ENCODE measurements at places on chromosomes 4 and X. TPM values are rescaled to one million over a fixed set of nuclear protein-coding genes. Genes with fewer than 3 reads are reported as not detected.

DNA sequence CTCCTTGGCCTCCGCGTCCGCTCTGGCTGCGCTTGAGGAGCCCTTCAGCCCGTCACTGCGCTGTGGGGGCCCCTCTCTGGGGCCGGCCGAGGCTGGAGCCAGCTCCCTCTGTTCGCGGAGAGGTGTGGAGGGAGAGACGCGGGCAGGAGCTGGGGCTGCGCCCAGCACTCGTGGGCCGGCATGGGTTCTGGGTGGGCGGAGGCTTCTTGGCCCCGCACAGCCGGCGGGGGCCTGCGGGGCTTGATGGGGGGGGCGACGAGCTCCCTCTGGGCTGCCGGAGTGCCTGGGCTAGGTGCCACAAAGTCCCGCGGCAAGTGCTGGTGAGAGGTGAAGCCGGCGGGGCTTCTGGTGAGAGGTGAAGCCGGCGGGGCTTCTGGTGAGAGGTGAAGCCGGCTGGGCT, 61.9 kb downstream of the ANKRD50 start:
- H3K27me3 ChIP-seq: no peaks in the 10 kb centered on the region
- no peak for DNase-seq
- no peak overlapping the region for H3K27ac ChIP-seq
- H3K4me1 ChIP-seq: no peaks in the 10 kb centered on the region

DNA sequence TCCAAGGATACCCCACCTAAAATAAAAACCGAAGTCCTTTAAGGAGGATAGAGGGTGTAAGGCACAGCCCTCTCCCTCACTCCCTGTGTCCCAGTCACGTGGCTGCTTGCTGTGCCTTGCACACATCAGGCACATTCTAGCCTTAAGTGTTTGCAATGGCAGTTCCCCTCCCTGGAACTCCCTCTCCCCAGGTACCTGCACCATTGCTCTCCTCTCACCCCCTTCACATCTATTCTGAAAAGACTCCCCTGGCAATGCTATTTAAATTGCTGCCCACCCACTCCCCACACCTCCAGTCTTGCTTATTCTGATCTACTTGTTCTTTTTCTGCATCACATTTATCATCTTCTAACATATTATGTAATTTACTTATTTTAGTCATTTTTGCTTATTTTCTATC, 91.6 kb upstream of the LNX1 start:
- H3K4me3 ChIP-seq: no peak overlapping the region
- no peak for DNase-seq
- H3K4me1 ChIP-seq: no peaks in the 10 kb centered on the region
- H3K36me3 ChIP-seq: no peaks in the 10 kb centered on the region

DNA sequence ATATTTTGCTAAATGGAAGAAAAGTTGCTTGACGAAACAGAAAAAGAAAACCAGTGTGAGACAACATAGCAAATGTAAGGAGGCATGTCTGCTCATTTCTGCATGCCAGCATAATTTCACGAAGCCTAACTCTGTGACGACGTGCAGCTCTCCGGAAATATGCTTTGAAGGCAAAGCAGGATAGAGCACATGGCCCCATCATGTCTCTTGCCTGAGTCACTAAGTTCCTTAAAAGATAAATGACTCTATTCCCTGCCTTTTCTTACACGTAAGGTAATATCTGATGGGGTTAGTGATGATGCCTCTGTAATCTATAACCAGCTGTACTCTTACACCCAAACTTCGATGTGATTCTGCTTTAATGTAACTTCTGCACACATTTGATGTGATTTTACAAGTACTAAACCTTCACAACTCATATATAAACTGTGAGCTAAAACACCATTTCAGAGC, 64.5 kb downstream of the ANXA3 start:
- H3K4me3 ChIP-seq: no peak overlapping the region
- no peaks in the 10 kb centered on the region for H3K4me1 ChIP-seq
- no peaks in the 10 kb centered on the region for H3K36me3 ChIP-seq
- H3K27ac ChIP-seq: no peak overlapping the region

- H3K27me3 ChIP-seq: no peaks in the 10 kb centered on the region
- no peak overlapping the region for H3K27ac ChIP-seq
- no peaks in the 10 kb centered on the region for H3K36me3 ChIP-seq
- peaks cover 9% of the 10 kb centered on the region for H3K4me1 ChIP-seq
- peak; percentile 53 for DNase-seq
- H3K4me3 ChIP-seq: peak overlapping the region; percentile 98
These were observed 2.3 kb downstream of the LRBA start for GRCh38 chr4:151012820-151013219.

DNA sequence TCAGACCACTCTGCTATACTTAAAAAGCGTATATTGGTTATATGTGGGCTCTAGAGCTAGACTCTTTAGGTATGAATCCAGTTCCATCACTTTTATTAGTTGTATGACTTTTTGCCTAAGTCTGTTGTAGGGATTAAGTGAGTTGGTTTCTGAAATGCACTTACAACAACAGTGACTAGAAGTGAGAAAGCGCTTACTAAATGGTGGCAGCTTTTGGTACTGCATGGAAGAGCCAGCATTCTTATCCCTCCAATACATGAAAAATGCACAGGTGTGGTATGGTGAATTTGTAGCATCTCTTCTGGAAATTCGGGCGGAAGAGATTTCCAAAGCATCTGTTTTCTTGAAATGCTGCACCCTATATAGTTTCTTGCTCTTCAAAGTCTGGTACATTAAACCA, 117.1 kb downstream of the SPANXA1 start:
- no peak overlapping the region for H3K27ac ChIP-seq
- no peaks in the 10 kb centered on the region for H3K27me3 ChIP-seq
- DNase-seq: no peak
- no peak overlapping the region for H3K4me3 ChIP-seq
- no peaks in the 10 kb centered on the region for H3K36me3 ChIP-seq
- H3K4me1 ChIP-seq: no peaks in the 10 kb centered on the region

GRCh38 chr4:186067757-186068385, 1.1 kb upstream of the TLR3 start:
- no peaks in the 10 kb centered on the region for H3K36me3 ChIP-seq
- peak; percentile 79 for DNase-seq
- H3K27me3 ChIP-seq: no peaks in the 10 kb centered on the region
- H3K4me1 ChIP-seq: peaks cover 16% of the 10 kb centered on the region
- peak overlapping the region; percentile 54 for H3K4me3 ChIP-seq
- H3K27ac ChIP-seq: peak overlapping the region; percentile 76

- DNase-seq: no peak
- H3K27me3 ChIP-seq: no peaks in the 10 kb centered on the region
- H3K36me3 ChIP-seq: no peaks in the 10 kb centered on the region
- H3K4me1 ChIP-seq: no peaks in the 10 kb centered on the region
- no peak overlapping the region for H3K4me3 ChIP-seq
These were observed 11.3 kb downstream of the SMIM10L2A start for GRCh38 chrX:135432881-135433521.

- peak; percentile 76 for DNase-seq
- no peaks in the 10 kb centered on the region for H3K36me3 ChIP-seq
- peaks cover 6% of the 10 kb centered on the region for H3K4me1 ChIP-seq
- H3K27me3 ChIP-seq: peaks cover 24% of the 10 kb centered on the region
- no peak overlapping the region for H3K27ac ChIP-seq
These were observed 36.1 kb upstream of the IQSEC2 start for GRCh38 chrX:53317365-53318069.

DNA sequence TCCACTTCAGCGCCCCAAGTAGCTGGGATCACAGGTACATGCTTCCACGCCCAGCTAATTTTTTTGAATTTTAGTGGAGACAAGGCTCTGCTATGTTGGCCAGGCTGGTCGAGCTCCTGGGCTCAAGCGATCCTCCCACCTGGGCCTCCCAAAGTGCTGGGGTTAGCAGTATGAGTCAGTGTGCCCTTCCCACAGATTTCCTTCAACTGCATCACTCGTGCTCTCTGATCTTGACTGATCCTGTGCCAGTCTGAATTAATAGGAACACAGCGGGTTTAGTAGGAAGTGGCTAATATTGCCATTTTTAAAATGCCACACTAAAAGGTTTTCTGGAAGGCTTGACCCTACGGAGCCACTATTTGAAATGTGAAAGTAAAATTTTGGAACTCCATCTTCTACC, 4.3 kb upstream of the SHROOM2 start:
- peaks cover 18% of the 10 kb centered on the region for H3K27me3 ChIP-seq
- DNase-seq: no peak
- H3K27ac ChIP-seq: no peak overlapping the region

DNA sequence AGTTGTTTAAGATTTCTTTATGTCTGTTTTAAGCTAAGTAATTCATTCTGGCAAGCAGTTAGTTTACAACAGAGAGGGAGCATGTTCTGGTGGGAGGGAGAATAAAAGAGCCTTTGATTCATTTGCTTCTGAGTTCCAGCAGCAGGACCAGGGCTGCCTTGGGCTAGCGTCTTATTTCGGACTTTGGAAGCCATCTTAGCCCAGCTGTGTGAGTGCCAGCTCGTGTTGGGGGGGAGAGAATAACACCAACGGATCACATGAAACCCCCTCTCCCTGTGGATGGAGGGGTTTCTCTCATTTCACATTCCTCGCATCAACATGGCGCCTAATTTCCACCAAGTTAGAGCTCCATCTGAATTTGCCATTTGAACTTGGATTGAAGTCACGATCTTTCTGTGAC, 7.4 kb downstream of the GAB1 start:
- peaks cover 30% of the 10 kb centered on the region for H3K4me1 ChIP-seq
- peak overlapping the region; percentile 65 for H3K27ac ChIP-seq
- H3K27me3 ChIP-seq: no peaks in the 10 kb centered on the region
- H3K36me3 ChIP-seq: no peaks in the 10 kb centered on the region
- H3K4me3 ChIP-seq: no peak overlapping the region

DNA sequence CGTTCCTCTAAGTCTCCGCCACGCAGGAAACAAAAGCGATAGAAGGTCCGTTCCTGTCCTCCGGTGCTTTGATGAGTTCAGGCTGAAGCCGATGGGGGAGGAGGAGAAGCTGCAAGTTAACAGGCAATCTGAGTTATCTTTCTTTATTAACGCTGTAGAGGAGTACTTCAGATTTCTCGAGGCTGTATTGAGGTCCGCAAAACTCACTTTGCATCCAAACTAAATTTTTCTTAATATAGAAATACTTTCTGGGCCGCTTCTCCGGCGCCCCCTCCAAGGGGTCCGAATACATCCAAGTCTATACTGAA, 395 bp upstream of the SOWAHB start:
- H3K27ac ChIP-seq: peak overlapping the region; percentile 90
- H3K27me3 ChIP-seq: peaks cover 46% of the 10 kb centered on the region
- peaks cover 33% of the 10 kb centered on the region for H3K4me1 ChIP-seq
- peak overlapping the region; percentile 76 for H3K4me3 ChIP-seq
- DNase-seq: no peak
- H3K36me3 ChIP-seq: no peaks in the 10 kb centered on the region

DNA sequence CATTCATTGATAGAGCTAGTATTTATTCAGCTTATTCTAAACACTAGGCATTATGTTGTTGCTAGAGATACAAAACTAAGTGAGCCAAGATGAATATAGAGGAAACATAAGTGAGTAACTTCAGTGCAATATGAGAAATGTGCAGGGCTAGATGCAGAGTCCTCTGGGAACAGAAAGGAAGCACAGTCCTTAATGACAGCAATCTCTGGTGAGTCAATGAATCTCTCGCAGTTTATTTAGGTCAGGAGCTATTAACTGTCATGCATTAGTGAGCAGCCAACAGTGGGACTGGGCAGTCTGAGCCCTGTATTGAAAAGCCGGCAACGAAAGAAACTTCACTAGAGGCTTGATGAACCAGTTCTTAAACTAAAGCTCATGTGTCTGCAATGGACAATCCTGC, 598.1 kb upstream of the MAGEB2 start:
- H3K27ac ChIP-seq: no peak overlapping the region
- H3K4me3 ChIP-seq: no peak overlapping the region
- H3K4me1 ChIP-seq: no peaks in the 10 kb centered on the region
- H3K36me3 ChIP-seq: no peaks in the 10 kb centered on the region
- peak; percentile 3 for DNase-seq
- H3K27me3 ChIP-seq: no peaks in the 10 kb centered on the region

- H3K4me1 ChIP-seq: peaks cover 10% of the 10 kb centered on the region
- no peaks in the 10 kb centered on the region for H3K36me3 ChIP-seq
- no peak for DNase-seq
- H3K4me3 ChIP-seq: no peak overlapping the region
- H3K27me3 ChIP-seq: no peaks in the 10 kb centered on the region
- H3K27ac ChIP-seq: no peak overlapping the region
These were observed 22.5 kb downstream of the PTTG2 start for GRCh38 chr4:37982736-37983135.

DNA sequence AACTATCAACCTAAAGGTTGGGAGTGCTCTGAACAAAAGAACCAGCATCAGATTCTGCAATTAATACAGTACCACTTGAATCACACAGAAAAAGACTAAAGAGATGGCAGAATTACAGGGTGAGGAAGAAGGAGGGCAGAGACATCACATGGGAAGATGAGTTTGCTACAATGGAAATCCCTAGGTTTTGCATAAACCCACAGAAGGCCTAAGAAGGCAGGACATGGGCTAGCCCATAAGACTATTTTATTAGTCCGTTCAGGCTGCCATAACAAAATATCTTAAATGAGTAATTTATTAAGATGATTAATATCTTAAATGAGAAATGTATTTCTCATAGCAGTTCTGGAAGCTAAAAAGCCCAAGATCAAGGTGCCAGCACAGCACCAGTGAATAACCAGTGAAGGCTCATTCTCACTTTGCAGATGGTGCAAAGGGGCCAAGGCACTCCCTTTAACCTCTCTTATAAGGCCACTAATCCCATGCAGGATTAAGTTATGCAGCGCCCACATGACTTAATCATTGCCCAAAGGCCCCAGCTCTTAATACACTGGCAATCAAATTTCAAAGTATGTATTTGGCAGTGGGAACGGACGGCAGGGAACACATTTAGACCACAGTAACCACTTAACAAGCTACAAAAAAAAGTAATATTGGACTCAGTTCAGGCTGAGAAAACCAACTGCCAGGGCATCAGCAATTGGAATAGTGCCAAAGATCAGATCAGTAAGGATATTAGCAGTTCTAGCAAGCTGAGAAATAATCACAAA, 47.6 kb upstream of the NEUROG2 start:
- no peaks in the 10 kb centered on the region for H3K27me3 ChIP-seq
- no peak overlapping the region for H3K4me3 ChIP-seq
- H3K4me1 ChIP-seq: no peaks in the 10 kb centered on the region
- DNase-seq: no peak

- no peaks in the 10 kb centered on the region for H3K27me3 ChIP-seq
- no peak overlapping the region for H3K4me3 ChIP-seq
- H3K36me3 ChIP-seq: no peaks in the 10 kb centered on the region
- peaks cover 3% of the 10 kb centered on the region for H3K4me1 ChIP-seq
- DNase-seq: no peak
- no peak overlapping the region for H3K27ac ChIP-seq
These were observed 1.4 kb downstream of the SPATA4 start for GRCh38 chr4:176193938-176194337.

- no peak overlapping the region for H3K27ac ChIP-seq
- no peak overlapping the region for H3K4me3 ChIP-seq
- no peaks in the 10 kb centered on the region for H3K27me3 ChIP-seq
These were observed 36.8 kb upstream of the BANK1 start for GRCh38 chr4:101753721-101754120.

DNA sequence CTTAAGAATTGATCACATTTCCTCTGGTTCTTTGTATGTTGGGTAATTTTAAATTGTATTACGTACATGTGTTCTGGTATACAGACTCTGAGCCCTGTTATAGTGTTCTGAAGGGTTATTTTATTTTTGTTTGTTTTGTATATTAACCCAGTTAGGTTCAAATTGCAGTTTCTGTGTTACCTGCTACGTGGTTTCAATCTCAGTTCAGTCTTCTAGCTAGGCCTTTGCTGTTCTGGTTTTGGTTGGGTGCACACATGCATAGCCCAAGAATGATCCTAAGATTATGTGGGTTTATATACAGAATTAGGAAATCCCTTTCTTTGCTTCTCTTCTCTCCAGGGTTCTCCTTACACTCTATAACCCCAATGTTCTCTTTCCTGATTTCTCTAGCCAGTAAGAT, 161.0 kb downstream of the PPP1R2C start:
- no peak for DNase-seq
- H3K27ac ChIP-seq: no peak overlapping the region
- H3K36me3 ChIP-seq: no peaks in the 10 kb centered on the region
- no peaks in the 10 kb centered on the region for H3K27me3 ChIP-seq
- no peak overlapping the region for H3K4me3 ChIP-seq
- H3K4me1 ChIP-seq: no peaks in the 10 kb centered on the region

The MAGED4B gene
- 11.0 TPM for total RNA-seq

The IL2RG gene
- total RNA-seq: 0.89 TPM

The SRPX2 gene
- total RNA-seq: 4.9 TPM

Measured in stomach (tissue), 19 donors.